Activated CD4-positive, alpha-beta memory T cell treated with anti-CD3 and anti-CD28 coated beads, Interleukin-2, amount 10 ng/mL, durations not matched to agents 7 days and 5 days (primary cell): ENCODE measurements at places on chromosomes 16 and 17.

DNA sequence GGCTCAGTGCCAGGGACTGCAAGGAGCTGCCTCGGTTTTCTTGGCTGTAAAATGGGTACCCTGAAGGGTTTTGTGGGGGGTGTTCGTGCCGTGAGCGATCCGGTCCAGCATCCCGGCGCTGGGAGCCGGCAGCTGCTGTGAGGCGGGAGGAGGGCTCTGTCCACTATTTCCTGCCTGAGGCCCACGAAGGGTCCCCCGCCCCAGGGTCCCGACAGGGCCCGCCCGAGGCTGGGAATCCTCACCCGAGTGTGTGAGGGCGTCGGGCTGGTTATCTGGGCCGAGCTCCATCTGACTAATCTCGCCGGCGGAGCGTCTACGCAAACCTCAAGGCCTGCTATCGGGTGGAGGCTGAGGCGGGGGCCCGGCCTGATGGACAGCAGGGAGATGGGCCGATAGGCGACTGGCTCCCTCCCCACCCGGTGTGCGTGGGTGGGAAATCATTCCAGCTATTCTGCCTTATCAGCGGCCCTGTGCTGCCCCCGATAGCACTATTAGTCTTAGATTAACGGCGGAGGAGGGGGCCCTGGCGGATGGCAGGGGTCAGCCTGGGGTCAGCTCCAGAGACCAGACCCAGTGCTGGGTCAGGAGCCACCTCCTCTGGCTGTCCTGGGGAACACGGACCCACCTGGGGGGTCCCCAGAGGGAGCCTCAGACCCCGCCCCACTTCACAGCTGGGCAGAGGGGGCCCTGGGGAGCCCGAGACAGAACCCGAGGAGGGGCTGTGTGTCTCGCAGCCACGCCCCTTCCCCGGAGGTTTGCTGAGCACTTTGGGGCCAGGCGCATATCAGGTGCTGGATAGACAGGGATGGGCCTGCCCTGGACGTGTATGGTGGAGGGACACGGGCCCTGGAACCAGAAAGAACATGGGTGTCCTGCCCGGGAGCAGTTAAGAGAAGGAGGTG, 44.7 kb downstream of the ZFPM1 start:
- DNase-seq = no peak

DNA sequence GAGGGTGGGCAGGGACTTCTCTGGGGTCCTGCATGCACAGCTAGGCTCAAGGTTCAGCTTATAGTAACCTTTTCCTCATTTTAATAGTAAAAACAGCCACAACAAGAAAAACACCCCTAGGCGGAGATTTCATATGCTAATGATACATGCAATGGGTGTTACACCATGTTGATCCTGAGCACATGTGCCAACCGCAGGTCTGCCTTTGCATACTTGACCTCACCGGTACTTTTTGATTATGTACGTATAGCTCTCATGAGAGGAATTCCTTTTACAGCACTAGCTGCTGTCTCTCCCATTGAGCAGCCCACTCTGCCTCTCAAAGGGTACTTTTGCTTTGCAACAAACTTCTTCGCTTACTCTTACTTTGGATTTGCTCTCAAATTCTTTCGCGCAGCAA, 1.9 kb downstream of the KRTAP4-8 start:
- DNase-seq = no peak

GRCh38 chr16:88588754-88589153, 18.6 kb downstream of the ZC3H18 start:
- no peak for DNase-seq

- peak; percentile 48 for DNase-seq
Measured at GRCh38 chr16:4404247-4404966, 12.0 kb downstream of the CORO7 start.

DNA sequence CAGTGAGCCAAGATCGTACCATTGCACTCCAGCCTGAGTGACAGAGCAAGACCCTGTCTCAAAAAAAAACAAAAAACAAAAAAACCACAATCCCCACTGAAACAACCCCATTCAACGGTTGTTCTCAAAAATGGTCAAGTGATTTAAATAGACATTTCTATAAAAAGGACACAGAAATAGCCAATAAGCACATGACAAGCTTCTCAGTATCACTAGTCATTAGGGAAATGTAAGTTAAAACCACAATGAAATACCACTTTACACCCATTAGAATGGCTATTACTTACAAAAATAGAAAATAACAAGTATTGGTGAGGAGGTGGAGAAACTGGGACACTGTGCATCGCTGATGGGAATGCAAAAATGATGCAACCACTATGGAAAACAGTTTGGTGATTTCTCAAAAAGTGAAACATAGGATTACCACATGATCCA, 26.6 kb upstream of the MYLK3 start:
- no peak for DNase-seq

- DNase-seq = no peak
Measured at GRCh38 chr16:725463-726187, 618 bp downstream of the CCDC78 start.

- no peak for DNase-seq
Measured at GRCh38 chr16:69535123-69536050, 30.4 kb upstream of the NFAT5 start.

GRCh38 chr16:887846-888245, 82.9 kb downstream of the LMF1 start:
- no peak for DNase-seq

GRCh38 chr17:4587195-4587594, 2.9 kb downstream of the SMTNL2 start:
- no peak for DNase-seq

GRCh38 chr16:53159781-53160436, 105.1 kb downstream of the CHD9 start:
- DNase-seq = no peak

DNA sequence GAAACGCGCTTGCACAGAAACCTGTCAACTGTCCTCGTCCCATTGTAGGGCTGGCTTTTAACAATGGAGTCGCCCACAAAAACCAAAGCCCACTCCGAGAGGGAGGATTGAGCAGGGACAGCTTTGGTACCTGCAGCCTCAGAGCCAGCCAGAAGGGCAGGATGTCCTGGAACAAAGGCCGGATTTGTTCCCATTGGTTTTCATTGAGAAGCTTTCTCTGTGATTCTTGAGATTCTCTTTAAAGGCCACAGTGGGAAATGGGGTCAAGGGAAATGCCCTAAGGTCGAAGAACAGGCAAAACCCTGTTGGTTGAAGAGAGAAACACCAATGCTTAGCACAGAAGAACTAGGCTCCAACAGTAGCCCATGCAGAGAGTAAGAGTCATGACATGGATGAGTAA, 65.4 kb downstream of the C16orf78 start:
- no peak for DNase-seq

GRCh38 chr16:27911486-27911885, 152.0 kb downstream of the GSG1L start:
- no peak for DNase-seq

- no peak for DNase-seq
Measured at GRCh38 chr17:5410594-5411272, 8.7 kb downstream of the NUP88 start.

GRCh38 chr16:53755026-53755910, 51.3 kb downstream of the FTO start:
- DNase-seq = no peak

- peak; percentile 88 for DNase-seq
Measured at GRCh38 chr17:44774271-44775135, 15.7 kb downstream of the ADAM11 start.

- DNase-seq = no peak
Measured at GRCh38 chr16:52629296-52629695, 82.4 kb upstream of the TOX3 start.

DNA sequence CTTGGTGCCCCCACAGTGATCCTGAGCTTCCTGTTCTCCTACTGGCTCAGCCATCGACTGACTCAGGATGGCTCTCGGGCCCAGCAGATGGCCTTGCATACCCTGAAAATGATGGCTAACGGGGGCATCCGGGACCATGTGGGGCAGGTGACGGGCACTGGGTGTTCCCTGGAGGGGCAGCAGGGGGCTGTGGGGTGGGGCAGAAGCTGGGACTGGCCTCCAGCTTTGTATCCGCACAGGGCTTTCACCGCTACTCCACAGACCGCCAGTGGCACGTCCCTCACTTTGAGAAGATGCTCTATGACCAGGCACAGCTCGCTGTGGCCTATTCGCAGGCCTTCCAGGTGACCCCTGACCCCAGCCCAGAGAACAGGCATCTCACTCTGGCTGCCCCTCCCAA, 3.0 kb downstream of the SPATA20 start:
- DNase-seq = no peak

DNA sequence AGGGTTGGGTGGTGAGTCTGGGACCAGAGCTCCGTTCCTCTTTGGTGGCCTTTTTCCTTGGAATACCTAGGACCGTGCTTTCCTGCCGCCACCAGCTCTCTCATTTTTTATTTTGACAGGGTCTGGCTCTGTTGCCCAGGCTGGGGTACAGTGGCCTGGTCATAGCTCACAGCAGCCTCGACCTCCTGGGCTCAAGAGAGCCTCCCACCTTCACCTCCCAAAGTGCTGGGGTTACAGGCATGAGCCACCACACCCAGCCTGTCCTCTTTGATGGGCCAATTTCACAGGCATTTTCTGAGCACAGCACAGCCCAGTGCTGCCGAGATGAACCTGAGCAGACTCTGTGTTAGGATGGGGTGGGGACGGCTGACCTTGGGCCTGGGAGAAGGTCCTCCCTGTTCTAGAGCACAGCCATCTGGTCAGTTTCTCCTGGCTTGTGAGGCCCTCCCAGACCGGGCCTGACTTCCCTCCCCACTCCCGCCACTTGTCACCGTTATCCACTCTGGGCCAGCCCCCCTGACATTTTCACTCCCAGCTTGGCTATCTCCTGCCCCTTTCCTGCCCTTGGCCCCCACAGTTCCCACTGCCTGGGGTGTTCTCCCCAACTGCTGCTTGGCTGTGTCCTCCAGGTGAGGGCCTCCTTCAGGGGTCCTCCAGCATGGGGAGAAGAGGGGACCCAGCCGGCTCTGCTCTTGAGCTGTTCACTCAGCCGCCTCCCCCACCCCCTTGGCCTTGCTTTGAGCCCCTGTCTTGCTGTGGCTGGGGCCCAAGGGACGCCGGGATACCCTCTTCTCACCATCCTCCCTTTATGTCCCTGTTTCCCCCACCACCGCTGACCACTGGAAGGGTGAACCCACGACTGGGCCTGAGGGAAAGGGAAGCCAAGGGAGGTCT, 5.0 kb downstream of the ADCY7 start:
- no peak for DNase-seq

DNA sequence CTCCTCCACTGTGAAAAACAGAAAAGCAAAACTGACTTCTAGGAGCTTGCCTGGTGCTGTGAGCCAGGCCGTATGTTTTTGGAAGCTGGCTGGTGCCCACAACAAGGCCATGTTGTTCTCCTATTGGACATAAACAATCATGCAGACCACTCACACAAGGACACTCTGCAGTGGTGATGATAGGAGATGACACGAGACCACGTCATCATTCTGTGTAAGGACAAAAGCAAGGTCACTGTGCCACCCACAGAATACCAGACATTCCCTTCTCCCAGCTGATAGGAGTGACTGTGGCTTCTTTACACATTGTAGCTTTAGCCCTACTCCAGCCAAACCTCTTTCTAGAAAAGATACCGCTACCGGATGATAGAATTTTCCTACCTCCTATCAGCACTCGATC, 47.7 kb upstream of the LCMT1 start:
- DNase-seq = no peak

GRCh38 chr16:27489906-27490305, 59.8 kb downstream of the GTF3C1 start:
- no peak for DNase-seq

DNA sequence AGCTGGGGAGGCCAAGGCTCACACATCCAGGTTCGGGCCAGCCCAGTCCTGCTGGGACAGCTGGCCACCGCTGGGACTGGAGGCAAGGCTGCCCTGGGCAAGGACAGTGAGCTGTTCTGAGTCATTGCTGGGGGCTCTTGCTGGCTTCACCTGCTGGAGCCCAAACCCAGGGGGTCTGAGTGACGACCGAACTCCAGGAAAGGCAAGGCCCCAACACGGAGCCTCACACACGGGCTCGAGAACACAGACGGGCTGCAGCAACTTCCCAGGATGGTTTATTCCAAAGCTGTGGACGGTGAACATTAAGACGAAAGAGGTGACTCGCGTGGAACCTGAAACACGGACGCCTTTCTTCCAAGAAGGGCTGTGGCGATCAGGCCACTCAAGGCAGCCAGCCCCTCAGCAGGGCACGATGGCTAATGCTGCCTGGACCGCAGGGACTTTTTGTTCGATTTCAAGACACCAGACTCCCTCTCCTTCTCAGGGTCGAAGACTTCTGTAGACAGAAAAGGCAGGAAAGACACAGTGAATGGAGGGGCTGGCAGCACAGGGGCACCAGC, 21.5 kb downstream of the KDM8 start:
- no peak for DNase-seq

GRCh38 chr17:72732893-72733618, 359.4 kb downstream of the SLC39A11 start:
- DNase-seq = no peak

- peak; percentile 37 for DNase-seq
Measured at GRCh38 chr16:27690608-27691007, 140.7 kb downstream of the KATNIP start.

DNA sequence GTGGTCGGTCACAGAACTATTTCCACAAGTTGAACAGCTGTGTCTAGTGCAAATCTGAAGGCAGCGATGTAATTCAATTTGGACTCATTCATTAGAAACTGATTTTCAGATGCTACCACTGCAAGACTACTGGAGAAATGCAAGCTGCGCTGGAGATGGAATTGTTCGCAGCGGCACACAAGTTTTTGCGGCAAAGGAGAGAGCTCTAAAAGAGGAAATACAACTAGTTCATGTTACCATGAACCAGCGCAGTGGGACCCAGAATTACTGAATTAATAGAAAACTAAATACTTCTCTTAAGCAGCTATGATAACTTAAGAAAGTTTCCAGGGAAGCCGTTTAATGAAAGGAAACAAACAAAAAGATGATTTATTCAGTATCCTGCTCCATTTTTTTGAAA, 1.9 kb downstream of the CREBBP start:
- DNase-seq = no peak

DNA sequence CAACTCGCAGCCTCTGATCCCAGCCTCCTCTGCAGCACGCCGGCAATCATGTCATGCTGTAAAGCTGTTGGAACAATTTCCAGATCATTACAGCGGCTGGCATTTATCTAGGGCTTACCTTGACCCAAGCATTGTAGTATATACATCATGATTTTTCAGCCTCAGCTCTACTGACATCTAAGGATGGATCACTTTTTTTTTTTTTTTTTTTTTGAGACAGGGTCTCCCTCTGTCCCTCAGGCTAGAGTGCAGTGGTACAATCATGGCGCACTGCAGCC, 103.3 kb downstream of the CMIP start:
- no peak for DNase-seq

DNA sequence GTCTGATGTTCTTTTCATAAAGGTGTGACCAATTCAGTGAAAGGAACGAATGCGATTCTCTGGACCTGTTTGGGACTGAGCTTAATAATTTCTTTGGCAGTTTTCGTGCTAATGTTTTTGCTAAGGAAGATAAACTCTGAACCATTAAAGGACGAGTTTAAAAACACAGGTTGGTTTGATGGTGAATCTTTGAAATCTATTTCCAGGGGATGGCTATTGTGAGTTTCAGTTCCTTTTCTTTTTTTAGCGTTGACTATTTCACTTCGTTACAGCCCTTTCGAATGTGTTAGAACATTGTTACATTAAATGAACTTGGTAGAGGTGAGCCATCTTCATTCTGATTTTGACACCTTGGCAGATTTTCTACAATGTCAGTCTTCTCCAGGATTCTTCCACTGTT, 1.2 kb downstream of the TNFRSF17 start:
- no peak for DNase-seq
